ENCODE measurements at places on chromosomes 4 and X.

DNA sequence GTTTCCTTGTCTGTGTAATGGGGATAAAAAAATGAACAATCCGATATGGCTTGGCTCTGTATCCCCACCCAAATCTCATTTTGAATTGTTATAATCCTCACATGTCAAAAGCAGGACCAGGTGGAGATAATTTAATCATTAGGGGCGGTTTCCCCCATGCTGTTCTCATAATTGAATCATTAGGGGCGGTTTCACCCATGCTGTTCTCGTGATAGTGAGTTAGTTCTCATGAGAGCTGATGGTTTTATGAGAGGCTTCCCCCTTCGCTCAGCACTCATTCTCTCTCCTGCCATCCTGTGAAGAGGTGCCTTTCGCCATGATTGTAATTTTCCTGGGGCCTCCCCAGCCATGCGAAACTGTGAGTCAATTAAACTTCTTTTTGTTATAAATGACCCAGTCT, 633.5 kb downstream of the RAPGEF2 start:
- DNase-seq: no peak

GRCh38 chr4:103011378-103012025, 8.0 kb downstream of the SLC9B1 start:
- no peak for DNase-seq

- no peak for DNase-seq
Observed at GRCh38 chr4:120819805-120820437, 102.6 kb downstream of the PRDM5 start.

DNA sequence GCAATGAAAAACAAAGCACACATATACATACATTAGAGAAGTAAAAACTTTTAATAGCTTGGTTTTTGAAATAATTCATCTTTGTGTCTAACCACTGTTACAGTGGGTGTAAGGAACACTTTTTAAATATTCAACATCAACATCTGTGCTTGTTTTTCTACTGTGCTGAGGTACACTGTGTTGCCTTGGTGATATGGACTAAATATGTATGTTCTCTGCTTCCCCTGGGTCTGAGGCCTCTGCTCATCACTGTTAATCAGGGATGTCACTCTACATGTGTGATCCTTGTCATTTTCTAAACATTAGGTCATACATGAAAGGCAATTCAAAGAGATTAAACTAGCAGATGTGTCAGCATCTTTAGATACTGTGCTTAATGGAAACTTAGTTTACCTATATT, 10.9 kb downstream of the MCTS1 start:
- no peak for DNase-seq

DNA sequence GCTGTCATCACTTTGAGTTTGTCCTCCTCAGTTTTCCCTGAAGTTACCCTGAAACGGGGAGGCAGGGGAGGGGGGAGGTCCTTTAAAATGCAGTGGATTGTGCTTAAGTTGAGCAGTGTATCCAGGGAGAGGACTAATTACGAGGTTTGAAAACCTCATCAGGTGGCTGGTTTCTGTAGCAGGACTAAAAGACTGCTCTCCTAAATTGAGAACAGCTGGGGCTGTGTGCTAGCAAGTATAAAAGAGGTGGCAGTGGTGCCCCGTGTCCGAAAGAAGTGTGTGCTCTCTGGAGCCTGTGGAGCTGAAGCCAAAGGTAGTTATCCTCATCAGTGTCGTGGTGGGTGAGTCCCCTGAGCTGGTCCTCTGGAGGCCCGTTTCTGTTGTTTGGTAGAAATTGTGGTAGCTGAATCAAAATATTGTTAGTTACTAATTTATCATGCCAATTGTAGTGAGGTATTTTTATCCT, 37.2 kb upstream of the CYP2U1 start:
- DNase-seq: no peak

DNA sequence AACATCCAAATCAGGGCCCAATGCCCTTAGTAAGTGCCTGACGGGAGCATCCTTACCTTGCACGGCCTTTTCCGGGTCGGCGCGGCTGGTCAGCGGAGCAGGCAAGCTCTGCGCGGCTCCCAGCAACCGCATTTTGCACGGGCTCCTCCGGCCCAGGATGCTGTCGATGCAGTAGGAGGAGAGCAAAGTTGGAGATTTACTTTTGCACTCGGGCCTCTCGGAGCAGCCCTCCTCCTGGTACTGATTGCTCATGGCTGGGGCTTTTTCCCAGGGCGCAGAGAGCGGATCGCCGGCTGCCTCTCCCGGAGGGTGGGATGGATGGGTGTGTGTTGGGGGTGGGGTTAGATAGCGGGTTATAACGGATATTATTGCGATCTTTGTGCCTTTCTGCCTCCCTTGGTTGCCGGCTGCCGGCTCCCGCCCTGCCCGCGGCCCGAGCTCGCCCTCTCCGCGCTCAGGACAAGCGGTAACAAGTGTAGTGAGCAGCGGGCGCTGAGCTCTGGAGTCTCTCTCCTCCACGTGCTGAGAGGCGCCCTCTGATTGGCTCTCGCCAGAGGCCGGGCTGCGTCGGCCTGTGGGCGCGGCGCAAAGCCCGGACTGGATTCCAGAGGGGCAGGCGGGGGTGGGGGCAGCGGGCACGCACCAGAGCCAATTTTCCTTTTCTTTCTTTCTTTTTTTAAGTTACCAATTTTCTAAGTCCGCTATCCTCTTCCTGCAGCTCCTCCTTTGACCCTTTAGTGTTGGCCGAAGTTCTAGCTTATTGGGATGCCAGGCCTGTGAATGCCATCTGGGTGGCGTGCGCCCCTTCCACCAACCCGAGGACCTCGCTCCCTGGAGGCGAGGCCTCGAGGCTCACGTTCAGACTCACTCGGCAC, at the start of gene ARX:
ARX (minus strand) TSS at position 480 of the 875 bp plus-strand sequence; CDS start at position 252, 228 bp downstream.
- DNase-seq: peak; percentile 48

DNA sequence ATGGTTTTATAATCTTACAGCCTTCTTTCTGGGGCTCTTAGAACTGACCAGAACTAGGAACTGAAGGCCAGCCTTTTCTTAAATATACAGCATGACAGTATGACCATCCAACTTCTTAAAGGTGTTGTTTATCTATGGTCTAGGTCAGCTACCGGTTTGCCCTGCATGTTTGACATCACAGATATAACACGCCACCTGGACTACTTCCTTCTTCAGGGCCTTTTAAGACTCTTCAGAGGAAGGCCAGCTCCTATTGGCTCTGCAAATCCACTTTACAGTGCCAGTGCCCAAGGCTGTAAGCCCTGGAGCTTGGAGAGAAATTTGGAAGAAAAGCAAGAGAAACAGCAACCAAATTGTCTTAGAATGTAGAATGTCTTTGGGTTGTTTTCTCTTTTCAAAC, 185.5 kb downstream of the MGST2 start:
- no peak for DNase-seq

DNA sequence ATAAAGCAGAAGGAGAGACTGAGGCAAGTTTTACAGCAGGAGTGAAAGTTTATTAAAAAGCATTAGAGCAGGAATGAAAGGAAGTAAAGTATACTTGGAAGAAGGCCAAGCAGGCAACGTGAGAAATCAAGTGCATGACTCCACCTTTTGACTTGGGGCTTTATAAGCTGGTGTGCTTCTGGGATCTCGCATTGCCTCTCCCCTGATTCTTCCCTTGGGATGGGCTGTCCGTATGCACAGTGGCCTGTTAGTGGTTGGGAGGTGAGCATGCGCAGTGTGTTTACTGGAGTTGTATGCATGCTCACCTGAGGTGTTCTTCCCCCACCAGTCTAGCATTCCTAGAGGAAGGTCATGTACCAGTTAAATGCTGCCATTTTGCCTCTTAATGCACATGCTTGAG, 29.1 kb upstream of the C1QTNF7 start:
- DNase-seq: no peak

DNA sequence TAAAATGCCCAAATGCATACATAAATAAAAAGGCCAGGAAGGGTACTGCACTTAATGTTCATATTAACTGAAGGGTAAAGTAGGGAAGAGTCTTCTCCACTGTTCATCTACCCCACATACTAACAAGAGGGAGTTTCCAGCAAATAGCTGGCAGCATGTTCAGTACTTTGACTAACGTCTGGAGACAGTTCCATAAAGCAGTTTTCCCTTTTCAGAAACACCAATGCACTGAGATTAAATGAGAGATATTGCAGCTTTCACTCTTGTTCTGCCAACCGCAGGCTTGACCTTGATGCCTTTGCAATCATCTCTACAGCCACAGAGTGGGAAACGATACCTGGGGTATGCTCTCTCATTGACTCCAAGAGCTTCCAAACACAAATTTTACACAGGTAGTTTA, 2123.1 kb upstream of the TENM3 start:
- no peak for DNase-seq

DNA sequence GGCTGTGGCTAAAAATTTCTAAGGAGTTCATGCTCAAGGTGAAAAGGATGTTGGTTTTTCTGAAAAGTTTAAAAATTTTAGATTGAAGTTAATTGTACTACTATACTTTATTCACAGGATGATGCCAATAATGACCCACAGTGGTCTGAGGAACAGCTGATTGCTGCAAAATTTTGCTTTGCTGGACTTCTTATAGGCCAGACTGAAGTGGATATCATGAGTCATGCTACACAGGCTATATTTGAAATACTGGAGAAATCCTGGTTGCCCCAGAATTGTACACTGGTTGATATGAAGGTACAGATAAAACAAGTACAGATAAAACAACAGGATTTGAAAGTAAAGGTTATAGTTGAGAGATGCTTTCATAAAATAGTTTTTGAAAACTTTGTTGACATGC, 12.2 kb downstream of the PAICS start:
- no peak for DNase-seq

DNA sequence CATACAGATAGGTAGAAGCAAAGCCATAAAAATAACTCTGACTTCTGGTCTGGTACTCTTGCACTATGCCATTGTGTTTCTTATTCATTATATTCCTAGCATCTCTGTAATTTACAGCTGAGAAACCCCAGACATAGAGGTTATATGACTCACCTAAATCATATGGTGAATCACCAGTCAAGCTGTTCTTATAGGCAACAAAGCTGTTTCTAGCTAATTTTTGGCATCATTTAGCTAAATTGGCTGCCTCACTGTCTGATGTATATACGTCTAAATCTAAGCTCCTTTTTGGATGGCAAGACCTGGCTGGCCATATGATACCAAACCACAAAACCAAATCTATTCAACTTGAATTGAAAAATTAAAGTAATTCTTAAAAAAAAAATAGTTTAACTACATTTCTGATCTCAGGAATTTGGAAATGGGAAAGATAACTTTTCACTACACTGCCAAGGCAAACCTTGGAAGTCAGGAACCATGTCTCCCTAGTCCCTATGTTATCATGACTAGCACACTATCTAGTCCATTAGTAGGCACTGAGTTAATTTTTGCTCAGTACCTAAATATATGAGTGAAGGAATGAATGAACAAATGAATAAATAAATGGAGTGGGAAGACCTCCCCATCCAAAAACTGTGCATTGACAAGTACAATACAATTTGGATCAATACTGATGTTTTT, 41.3 kb upstream of the STAG2 start:
- no peak for DNase-seq

DNA sequence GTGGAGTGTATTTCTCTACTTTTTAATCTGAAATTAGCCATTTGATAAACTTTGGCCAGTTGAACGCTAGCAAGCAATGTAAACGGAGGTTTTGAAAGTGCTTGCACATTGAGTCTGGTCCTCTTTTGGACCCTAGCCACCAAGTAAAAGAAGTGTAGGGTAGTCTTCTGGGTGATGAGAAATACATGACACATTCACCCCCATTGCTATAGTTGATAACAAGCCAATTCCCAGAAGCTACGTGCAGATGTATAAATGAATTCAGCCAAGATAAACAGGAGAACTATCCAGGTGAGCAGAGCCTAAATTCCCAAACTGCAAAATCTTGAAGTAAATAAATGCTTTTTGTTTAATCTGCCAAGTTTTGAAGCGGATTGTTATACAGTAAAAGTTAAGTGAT, 965.4 kb upstream of the GRIA3 start:
- no peak for DNase-seq

GRCh38 chr4:5456296-5456845, 252.0 kb downstream of the EVC2 start:
- no peak for DNase-seq

- DNase-seq: no peak
Observed at GRCh38 chrX:1385253-1386223, 6.4 kb downstream of the SLC25A6 start.

DNA sequence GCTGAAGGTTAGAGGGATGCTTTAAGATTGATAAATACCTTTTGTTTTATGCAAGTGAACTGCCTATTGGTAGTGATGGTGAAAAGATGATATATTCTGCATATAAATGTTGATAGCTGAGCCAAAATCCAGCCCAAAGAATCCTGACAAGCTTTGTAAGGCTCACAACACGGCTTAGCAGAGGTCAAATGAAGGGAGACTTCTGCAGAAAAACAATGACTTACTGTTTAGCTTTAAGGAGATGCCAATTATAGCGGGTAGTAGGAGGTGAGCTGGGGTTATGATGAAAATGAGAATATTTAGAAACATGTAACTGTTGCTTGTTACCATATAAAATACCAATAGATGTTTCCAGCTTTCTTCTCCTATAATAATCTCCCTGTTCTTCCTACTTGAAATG, 97.1 kb downstream of the AFF1 start:
- DNase-seq: no peak

GRCh38 chrX:110089656-110090403, 86.9 kb downstream of the TMEM164 start:
- DNase-seq: no peak

- no peak for DNase-seq
Observed at GRCh38 chr4:163090997-163091684, 75.5 kb downstream of the NAF1 start.

DNA sequence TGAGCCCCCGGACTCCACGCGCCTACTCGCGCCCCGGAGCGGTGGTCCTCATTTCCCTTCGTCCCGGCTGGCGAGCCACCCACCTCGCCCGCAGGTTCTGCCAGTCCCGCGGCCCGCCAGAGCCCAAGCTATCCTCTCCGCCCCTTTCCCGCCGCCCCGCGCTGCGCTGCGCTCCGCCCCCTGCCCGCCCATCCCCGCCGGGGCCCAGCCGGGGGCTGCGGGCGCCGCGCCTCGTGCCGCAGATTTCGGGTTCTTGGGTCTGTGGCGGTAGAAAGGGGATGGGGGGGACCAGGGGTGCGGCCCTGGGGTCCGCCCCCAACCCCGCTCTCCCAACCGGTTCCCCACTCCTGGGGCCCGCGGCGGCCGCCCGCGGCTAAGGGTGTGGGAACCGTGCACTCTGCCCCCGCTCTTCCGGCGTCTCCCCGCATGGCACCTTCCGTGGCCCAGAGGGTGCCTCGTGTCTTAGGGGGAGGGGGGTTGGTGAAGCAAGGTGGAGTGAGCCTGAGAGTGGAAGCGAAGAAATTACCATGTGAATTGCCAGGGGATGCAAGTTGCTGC, 650.8 kb upstream of the DIPK2B start:
- no peak for DNase-seq

DNA sequence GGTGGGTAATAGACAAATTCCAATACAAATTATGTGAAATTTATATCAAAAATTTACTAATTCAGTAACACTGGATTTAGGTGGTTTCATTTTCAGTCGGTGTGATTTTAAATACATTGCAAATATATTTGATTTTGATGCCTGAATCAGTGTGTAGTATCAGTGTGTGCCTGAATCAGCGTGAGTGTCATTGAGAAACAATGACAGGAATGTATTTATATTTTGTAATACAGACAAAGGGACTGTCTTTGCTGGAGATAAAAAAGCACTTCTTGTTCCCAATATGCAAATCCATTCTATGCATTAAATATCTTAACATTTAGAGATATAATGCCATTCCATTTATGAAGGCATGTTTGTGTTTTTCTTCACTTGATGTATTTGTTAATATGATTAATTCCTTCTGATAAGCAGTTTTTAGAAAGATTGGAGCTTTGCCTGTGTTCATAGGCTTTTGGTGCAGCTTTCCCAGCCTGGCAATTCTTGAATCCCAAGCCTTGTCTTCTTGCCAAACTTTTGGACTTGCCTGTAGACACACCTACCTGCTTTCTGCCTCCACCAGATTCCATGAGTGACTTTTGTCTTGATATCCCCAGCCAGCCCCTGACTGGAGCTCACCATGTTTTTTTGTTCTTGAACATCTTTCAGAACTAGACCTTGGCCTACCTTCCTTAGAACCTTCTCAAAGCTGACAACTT, 243.8 kb downstream of the ADGRL3 start:
- no peak for DNase-seq
